SHP77 (cell line): ENCODE measurements at places on chromosomes 12 and 14.
A peak's percentile ranks its signal among the peaks of the same experiment; 100 is the strongest.

- DNase-seq: no peak
These were observed 94.1 kb upstream of the GARIN6 start for GRCh38 chr12:99553461-99553860.

GRCh38 chr12:105580821-105581352 lies 250.4 kb downstream of the C12orf75 start:
- DNase-seq: no peak

GRCh38 chr14:31449971-31450610 lies 7.2 kb downstream of the DTD2 start:
- peak; percentile 62 for DNase-seq

DNA sequence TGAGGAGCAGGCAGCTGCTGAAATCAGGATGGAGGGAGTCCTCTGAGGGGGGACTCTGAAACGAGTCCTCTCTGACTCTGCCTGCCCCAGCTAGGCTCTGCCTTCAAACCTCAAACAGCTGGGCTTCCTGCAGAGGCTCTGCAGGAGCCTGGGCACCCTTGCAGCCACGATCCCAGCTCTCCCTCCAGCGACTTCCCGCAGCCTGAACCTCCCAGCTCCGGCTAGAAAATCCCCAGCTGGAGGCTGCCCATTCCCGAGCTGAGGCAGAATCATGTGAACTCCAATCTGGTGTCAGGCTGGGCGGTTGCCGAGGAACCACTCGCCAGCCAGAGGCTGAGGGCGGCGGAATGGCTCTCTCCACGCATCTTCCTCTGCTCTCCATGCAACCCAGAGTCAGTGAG lies at the start of gene GPR68:
Gene GPR68, minus strand, starts transcription at position 204 of the 401 bp plus-strand sequence. CDS start 9,654 bp downstream, outside the sequence.
- no peak for DNase-seq

DNA sequence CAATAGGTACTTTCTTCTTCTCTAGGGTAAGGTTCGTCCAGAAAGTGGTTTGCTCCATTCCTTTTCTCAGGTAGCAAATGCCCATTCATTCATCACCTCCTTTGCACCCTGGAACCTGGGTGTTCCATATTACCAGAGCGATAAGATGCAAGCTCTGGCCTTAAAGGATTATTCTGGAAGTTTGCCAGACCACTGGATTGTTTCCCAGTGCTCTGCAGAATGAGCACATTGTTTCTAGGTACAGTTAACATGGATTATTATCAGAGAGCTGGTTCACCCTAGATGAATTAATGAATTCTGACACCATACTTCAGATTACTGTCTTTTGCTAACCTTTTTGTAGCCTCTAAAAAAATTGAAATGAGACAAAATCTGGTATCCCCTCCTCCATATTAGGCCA lies 170.9 kb upstream of the BMP4 start:
- no peak for DNase-seq

- DNase-seq: no peak
These were observed 157.6 kb upstream of the PDE3A start for GRCh38 chr12:20210621-20211215.

GRCh38 chr12:67069451-67070306 lies 199.5 kb upstream of the CAND1 start:
- DNase-seq: no peak

- DNase-seq: no peak
These were observed 152.0 kb downstream of the TMEM132C start for GRCh38 chr12:128418944-128419343.

DNA sequence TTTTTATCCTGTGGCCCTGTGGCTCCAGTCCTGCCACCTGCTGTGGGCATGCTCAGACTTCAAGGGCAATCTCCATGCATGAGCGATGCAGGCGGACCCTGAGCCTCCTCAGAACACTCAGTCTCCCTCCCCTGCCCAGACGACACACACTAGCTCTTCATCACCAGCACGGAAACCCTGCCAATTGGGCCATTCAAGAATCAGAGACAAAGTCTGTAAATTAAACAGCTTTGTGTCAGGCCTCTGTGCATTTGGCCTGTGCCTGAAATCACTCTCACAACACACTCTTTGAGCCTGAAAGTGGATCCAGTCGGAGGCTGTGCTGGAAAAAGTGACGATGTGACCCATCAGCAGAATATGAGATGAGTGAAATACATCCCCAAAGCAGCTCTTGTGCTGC lies 12.5 kb downstream of the POU6F1 start:
- DNase-seq: no peak

DNA sequence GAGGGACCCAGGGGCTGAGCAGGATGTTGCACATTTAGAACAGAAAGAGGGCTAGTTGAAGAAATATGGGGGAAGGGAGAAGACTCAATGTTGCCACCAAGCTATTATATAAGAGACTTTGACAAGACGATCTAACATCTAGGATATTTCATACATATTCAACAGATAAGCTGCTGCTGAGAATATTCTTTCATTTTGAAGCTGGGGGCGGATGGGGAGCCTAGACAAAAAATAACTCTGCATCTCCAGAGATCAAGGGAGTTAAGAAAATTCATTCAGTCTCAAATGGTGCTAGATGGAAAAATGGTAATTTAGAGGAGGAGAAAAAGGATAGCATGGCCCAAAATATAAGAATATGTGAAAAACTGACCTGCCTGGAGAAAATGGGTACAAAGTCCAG lies 415.6 kb downstream of the MDGA2 start:
- no peak for DNase-seq

DNA sequence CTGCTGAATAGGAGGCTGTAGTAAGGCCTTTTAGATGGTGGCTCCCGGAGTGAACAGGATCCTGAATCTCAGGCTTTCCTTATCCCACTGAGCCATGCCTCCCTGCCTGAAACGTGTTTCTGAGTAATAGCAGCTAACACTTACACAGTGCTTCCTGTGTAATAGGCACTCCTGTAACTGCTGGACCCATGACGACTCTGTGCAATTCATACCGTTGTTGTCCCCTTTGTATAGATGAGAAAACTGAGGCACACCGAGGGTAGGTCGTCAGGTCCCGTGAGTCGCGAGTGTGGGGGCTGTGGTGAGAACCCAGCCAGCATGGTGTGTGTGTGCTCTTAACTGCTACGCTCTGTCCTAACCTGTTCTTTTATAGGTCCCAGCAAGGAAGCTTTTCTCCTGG lies 193.6 kb downstream of the CACNA1C start:
- no peak for DNase-seq

DNA sequence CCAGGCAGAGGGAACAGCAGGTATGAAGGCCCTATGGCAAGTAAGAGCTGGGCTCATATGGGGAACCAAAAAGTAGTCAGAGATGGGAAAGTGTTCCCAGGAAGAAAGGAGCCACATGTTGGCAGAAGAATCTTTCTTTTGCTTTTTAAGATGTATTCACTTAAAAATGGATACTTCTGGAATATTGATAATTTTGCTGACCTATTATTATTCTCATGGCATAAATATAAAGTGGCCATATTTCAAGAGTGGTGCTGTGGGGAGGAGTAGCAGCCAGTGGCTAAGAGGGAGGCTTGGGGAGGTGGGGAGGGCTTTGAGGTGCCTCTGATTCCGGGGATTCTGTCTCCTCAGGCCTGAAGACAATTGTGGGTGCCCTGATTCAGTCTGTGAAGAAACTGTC lies 108.2 kb downstream of the SCN8A start:
- DNase-seq: no peak

DNA sequence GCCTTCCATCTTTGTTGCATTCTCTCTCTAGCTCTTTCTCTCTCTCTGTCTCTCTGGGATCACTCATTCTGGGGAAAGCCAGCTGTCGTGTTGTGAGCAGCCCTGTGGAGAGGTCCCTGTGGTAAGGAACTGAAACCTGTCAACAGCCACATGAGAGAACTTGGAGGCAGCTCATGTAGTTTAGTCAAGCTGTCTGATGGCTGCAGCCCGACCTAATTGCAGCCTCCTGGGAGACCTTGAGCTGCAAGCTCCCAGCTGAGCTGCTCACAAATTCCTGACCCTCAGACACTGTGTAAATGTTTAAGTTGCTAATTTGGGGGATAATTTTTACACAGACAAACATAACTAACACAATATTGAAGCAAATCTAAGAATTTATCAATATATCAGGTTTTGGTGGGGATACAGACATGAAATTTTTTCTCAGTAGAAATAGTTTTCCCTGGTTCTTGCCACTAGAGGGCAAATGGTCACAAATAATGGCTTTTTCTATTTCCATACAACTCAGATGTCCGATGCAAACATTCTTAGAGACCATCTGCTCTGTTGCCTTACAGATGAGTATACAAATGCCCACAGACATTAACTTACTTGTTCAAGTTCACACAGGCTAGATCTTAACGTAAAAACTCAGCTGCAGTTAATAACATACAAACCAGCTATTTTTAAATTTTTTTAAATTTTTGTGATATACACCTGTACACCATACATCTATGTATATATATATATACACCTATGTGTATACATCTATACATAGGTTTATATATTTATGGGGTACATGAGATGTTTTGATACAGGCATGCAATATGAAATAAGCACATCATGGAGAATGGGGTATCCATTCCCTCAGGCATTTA lies 15.5 kb upstream of the KRR1 start:
- DNase-seq: peak; percentile 68

DNA sequence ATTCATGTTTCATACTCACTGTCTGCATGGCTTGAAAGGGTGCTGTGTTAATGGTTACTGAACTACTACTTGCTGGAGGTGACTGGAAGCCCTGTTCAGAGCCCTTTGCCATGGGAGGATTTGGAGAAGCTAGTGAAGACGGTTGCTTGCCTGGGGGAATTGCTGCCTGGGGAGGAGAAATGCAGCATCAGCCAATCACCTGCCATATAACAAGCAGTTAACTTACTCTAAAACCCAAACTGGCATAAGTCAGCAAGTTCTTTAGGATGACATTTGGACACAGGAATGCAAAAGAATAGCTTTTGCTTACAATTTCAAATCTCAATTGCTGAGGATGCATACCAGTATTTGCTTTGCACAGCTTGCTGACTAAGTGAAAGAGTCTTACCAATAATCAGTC lies 23.4 kb upstream of the IPO8 start:
- DNase-seq: no peak

DNA sequence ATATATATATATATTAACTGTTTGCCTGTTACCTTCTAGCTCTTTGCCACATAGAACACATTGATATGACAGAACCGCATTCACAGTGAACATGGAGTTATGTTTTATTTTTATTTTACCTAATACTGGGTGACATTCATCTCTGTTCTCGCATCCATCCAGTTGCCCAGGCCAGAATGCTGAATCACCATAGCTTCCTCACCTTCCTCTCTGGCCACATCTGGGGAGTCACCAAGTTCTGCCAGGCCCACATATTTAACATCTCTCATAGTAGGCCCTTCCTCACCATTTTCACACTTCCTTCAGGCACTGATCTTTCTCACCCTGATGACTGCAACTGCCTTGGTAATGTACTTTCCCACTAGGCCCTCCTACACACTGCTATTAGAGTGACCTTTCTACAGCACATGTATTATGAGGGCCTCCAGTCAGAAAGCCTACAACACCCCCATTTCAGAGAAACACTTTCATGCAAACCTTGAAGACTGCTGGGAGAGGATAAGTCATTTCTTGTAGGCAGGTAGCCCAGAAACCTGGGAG lies 106.8 kb downstream of the LGR5 start:
- DNase-seq: no peak

GRCh38 chr12:48084066-48084465 lies 21.8 kb downstream of the SENP1 start:
- no peak for DNase-seq

- DNase-seq: no peak
These were observed 9.1 kb downstream of the BTBD6 start for GRCh38 chr14:105257464-105257863.

DNA sequence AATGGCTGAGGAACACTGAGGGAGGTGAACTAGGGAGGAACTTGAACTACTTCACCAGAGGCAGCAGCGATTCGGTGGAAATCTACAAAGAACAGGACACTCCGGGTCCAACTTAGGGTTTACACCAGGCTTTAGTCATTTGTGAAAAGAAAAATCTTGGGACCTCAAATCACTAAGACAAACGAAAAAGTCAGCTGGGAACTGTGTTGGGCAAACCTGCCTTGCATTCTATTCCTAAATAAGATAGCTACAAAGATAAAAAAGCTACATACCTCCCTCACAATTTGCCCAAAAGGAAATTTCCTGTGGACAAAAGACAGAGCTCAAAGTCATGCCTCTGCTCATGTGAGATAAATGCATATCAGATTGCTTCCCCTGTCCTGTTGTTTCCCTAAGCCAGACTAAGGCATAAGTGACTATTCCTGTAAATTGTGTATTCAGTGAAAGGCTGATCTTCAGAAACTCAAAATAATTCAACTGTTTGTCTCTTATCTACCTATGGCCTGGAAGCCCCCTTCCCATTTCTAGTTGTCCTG lies 106.6 kb downstream of the APAF1 start:
- no peak for DNase-seq

DNA sequence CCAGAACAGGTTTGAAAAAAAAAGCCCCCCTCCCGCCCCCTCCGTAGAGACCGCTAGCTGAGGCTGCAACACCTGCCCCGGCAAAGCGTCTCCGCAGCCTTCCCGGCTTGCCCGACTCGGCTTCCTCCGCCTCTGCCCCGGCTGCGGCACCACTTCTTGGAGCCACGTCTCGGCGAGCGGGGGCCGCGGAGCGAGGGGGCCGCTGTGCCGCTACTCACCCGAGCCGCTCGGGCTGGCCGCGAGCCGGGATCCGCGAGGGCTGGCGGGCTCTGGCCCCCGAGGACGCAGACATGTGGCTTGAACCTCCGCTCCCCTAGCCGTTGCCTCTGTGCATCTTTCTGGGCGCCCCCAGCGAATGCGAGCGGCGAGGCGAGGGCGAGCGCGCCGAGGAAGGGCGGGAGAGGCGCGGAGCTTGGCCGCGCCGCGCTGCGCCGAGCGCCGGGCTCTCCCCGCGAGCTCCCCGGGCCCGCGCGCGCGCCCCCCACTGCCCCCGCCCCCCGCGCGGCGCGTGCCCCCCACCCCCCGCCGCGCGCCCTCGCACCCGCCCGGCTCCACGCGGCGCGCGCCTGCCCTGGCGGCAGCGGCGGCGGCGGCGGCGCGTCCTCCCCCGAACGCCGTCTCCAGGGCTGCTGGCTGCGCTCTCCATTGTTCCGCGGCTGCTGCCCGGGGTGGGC lies 249.5 kb downstream of the APAF1 start:
- DNase-seq: no peak

GRCh38 chr12:65826353-65827171 lies 2.3 kb downstream of the HMGA2 start:
- DNase-seq: no peak

DNA sequence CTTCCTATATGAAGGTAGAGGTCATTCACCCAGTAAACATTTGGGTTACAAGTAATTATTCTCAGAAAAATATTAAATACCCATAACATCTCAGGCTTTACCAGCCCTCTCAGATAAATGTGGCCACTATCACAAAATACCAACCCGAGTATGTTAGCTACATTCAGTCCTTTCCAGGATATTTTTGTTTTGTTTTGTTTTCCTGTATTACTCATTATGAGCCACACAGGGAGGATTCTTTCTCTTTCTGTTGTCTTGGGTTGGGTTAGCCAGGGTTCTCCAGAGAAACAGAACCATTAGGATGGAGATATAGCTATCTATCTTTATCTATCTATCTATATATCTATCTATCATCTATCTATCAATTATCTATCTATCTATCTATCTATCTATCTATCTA lies 947.6 kb upstream of the MDGA2 start:
- DNase-seq: no peak

- no peak for DNase-seq
These were observed 2.0 kb upstream of the WNT10B start for GRCh38 chr12:48973531-48973930.
